HTR-8/SVneo (cell line): ENCODE measurements at places on chromosomes 1 and 21.

GRCh38 chr1:18640228-18641004 is 9.8 kb downstream of the PAX7 start:
- DNase-seq = no peak

- DNase-seq = no peak
These were observed 60.0 kb downstream of the NRIP1 start for GRCh38 chr21:15004721-15005370.

DNA sequence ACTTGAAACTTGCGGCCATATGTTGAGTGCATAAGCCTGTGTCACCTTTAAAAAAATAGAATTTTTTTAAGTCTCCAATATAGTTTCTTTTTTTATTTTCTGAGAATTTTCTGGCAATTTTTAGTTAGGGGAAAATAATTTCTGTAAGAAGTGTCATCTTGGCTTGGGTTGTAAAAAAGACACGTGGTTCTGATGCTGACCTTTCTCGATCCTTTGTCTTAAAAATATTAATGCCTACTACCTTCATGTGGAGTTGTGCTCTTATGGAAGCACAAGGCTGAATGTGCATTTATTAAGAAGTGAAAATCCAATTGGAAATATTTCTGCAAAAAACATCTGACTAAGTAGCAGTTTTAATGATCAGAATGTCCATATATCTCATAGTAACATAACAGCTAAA is 3.5 kb downstream of the ELAVL4 start:
- no peak for DNase-seq

- no peak for DNase-seq
These were observed 8.7 kb downstream of the GRHL3 start for GRCh38 chr1:24327891-24328290.
